ENCODE measurements at places on chromosomes 16 and 17.

- no peak for DNase-seq
These were observed 154.8 kb downstream of the SALL1 start for GRCh38 chr16:50996166-50996829.

DNA sequence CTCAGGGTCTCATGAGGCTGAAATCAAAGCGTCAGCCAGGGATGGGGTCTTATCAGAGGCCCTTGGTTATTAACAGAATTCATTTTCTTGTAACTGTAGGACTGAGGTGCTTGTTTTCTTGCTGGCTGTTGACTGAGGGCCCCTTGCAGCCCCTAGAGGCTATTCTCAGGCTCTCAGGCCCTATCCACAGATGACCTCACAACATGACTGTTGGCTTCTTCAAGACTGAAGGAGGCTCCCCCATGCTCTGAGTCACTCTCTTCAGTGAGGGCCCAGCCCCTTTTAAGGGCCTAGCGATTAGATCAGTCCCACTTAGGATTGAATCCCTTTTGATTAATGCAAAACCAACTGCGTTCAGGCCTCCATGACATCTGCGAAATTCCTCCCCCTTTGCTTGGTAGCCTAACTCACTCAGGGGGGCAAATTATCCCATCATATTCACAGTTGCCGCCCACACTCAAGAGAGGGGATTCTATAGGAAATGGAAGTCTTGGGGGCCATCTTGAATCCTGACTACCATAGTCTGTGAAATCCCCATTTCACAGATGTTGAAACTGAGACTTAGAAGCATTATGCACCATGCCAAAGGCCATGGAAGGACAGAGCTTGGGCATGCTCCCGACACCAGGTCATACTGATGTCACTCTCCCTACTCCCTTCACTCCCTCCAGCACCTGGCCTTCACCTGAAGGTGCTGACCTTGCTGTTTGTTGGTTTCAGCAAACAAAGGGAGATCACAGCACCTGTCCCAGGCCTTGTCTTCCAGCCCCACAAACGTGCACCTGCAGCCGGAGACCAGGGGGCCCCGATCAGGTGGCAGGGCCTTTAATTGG lies 592.3 kb downstream of the MAF start:
- no peak for DNase-seq

GRCh38 chr17:50144845-50145531 lies 5.5 kb downstream of the PPP1R9B start:
- no peak for DNase-seq

DNA sequence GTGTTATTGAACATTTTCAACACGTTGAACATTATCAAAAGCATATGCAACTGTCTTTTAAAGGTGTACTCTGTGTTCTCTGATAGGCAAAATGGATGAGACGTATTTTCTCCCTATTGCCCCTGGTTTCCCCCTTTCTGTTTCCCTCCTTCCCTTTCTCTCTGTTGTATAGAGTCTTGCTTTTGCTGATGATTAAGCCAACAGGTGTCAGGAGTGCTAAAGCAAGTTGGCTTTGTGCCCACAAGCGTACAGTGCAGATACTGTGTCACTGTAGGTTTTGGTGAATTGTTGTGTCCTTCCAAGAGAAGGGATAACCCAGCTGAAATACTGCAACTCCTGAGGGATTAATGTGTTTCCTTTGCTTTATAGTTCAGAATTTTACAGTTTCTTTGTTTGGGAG lies 74.4 kb downstream of the COX10 start:
- DNase-seq = no peak

- no peak for DNase-seq
These were observed 36.0 kb downstream of the CLUAP1 start for GRCh38 chr16:3536851-3537250.

- DNase-seq = peak; percentile 53
These were observed at the start of gene C17orf113 for GRCh38 chr17:42050393-42051012. TSS of gene C17orf113 (minus strand) at chr17:42050601. CDS start at chr17:42043376, 7,225 bp downstream.

- DNase-seq = no peak
These were observed 959.1 kb downstream of the CDH11 start for GRCh38 chr16:64162613-64163375.

DNA sequence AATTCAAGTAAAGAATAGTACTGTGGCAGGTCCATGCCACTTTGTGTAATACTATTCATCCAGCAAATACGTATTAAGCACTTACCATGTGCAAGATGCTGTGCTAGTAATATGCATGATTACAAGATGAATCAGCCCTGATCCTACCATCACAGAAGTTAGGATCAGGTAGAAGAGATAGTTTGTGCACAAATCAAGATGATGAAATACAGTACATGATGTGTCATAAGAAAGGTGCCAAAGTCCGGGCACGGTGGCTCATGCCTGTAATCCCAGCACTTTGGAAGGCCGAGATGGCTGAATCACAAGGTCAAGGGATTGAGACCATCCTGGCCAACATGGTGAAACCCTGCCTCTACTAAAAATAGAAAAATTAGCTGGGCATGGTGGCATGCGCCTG lies 10.9 kb downstream of the COG4 start:
- DNase-seq = no peak

- no peak for DNase-seq
These were observed 4.4 kb upstream of the SOX8 start for GRCh38 chr16:977081-977701.

DNA sequence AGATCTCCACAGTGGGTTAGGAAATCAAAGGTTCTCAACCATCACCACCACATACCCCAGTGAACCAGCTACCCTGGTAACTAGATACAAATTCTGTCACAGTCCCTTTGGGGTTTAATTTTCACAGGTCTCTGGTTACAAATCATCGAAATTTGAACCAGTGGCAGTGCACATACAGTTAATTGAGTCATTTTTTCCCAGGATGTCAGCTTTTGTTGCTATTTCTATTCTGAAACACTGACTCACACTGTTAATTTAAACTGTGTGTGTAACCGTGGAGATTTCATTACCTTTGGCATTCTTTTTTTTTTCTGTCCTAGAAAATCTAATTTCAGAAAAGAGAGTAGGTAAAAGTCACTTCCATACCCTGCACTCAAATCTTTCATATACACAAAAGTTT lies 511.5 kb downstream of the TOX3 start:
- DNase-seq = no peak

GRCh38 chr17:2283302-2283701 lies 20.3 kb downstream of the SMG6 start:
- DNase-seq = no peak

DNA sequence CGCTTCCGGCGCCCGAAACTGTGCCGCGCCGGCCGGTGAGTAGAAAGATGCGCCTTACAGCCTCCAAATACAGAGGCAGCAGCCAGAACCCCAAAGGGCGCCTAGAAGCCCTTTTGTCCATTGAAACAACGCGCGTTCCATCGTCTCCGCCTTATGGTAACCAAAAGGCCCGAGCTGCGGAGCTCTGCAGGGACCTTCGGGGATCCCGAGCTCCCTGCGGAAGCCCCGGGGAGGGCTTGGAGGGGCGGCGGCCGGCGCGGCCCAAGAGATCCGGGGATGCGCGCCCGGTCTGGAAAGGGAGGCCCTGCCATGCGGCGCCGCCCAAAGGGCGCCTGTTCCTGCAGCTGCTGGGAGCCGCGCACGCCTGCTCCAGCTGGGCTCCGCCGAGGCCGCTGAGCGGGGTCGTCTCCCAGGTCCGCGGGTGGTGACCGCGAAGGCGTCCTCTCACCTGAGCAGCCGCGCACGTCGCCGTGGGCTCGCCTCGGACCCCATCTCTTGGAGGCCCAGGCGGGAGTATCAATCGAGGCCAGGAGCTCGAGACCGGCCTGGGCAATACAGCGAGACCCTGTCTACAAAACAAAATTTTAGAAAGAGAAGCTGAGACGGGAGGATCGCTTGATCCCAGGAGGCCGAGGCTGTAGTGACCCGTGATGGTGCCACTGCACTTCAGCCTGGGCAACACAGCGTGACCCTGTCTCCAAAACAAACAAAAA lies 742 bp upstream of the FBXO31 start:
- DNase-seq = no peak

DNA sequence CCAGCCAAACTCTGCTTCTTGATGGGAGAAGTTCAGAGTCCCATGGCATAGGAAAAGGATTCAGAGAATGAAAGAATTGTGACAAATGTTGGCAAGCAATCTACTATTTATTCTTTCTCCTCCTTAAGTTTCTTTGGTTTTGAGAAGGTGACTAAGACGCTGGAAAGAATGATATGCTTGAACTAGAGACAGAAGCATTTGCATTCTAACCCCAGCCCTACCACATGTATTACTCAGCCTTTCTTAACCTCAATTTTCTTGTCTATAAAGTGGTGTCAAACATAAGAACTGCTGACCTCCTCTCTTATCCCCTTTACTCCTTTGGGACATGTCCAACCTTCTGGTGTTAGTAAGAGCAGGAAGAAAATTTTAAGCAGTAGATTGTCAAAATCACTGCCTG lies 124.7 kb downstream of the HS3ST2 start:
- DNase-seq = no peak

DNA sequence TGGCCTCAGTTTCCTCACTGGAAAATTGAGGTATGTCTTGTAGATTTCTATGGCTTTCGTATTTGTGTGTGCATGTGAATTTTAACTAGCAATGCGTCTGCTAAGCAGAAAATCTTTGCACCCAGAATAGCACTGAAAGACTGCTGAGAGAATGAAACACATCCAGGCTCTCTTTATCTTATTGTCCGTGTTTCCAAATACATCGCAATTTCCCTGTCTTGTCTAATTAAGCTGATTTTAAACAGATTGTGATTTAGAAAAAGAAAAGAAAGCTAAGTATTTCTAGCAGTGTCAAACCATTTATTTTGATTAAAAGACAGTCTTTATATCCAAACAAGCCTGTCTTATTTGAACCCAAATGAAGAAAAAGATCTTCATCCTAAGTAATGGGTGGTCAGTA lies 168.6 kb downstream of the PMP22 start:
- no peak for DNase-seq

GRCh38 chr17:5164436-5164835 lies 27.2 kb downstream of the ZNF594 start:
- DNase-seq = no peak

DNA sequence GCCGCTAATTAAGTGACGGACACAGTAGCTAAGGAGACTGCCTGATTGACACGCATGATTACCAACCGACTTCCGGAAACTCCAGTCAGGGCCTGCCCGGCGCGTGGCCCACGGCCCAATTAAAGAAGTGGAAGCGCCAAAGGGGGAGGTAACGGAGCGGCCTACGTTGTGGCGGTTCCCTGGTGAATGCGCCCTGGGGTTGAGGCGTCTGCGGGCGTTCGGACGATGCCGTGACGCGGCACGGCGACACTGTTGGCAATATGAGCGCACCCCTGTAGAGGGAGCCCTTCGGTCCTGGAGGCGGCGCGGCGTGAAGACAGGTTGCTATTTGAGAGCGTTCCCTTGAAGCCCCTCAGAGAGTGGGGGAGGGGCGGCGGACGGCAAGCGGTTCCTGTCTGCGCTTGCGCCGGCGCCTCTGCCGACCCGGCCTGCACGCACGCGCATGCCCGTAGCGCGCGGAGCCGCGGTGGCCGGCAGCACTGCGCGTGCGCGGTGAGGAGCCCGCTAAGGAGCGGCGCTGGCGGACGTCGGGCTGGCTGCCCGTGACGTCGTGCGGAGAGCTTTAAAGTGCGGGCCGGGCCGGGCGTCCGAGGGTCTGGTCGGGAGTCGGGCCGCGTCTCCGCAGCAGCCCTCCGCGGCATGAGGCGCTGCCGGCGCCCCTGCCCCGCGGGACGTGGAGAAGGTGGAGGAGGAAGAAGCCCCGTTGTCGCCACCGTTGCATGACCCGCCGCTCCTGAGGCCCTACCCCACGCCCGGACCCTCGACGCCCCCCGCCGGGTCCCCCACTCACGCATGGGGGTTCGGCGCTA lies at the start of gene ALKBH5:
TSS of gene ALKBH5 (plus strand) at position 495 of the 809 bp plus-strand sequence. CDS start 416 bp downstream, outside the sequence.
- peak; percentile 96 for DNase-seq

DNA sequence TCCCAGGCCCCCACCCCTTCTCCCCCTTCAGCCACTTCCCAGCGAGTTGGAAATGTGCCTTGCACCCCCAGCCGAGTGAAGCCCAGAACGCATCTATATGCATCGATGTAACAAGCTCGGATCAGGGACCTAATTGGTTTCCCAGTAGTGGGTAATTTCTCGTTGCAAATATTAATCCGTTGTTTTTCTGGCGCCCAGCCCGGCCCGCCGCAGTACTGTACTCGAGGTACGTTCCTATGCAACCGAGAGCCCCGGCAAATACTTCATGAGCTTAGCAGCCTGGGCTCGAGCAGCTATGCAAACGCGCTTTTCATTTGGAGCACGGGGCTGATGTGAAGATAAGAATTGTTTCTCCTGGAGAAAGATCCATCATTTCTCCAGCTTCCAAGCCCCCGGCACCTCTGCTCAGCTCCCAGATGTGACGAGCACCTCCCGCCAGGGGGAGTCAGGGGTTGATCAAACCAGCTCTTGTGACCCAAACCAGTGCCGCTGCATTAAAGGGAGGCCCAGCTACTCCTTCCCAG lies 229.8 kb downstream of the KATNIP start:
- peak; percentile 61 for DNase-seq

Measured in neural crest cell (in vitro differentiated cells).